ENCODE measurements at places on chromosomes 16 and 17. TPM values are rescaled to one million over a fixed set of nuclear protein-coding genes. Genes with fewer than 3 reads are reported as not detected.

DNA sequence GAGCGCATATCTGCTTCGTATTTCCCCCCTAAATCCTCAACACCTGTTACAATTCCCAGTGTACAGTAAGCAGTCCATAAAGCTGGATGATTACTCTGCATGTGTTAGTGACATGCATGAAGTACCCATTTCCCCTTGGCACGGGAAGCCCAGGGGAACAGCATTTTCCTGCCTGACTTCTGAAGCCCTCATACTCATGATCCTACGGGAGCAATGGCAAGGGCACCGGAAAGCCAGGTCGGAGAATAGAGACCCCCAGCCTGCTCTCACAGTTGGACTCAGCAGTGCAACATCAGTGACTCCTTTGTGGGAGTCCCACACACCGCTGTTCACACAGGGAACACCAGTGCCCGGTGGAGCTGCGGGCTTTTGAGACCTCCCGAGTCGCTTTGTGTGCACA, 336.9 kb downstream of the CDH13 start:
- DNase-seq: no peak
- no peaks in the 10 kb centered on the region for H3K27me3 ChIP-seq
- H3K36me3 ChIP-seq: no peaks in the 10 kb centered on the region
- no peak overlapping the region for H3K4me3 ChIP-seq
- H3K27ac ChIP-seq: no peak overlapping the region
- no peaks in the 10 kb centered on the region for H3K4me1 ChIP-seq

DNA sequence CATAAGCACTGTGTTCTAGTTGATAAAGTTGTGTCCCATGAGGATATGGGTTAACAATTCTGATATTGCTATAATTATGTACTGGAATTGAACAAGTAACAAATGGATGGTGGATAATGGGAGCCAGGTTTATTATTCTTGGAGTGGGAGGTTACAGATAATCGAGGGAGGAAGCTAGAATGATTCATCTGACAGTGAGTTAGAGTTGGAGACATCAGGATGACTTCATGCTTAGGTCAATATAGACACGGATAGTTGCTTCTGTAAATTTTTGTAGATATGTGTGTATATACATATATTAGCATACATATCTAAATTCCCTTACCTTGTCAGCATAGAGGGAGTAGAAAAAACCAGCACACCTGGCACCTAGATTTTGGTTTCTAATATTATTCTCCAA, 293.4 kb downstream of the SHISA9 start:
- H3K4me3 ChIP-seq: no peak overlapping the region
- no peaks in the 10 kb centered on the region for H3K4me1 ChIP-seq
- H3K27ac ChIP-seq: no peak overlapping the region
- H3K27me3 ChIP-seq: no peaks in the 10 kb centered on the region
- no peaks in the 10 kb centered on the region for H3K36me3 ChIP-seq

GRCh38 chr17:69065113-69065512, 4.4 kb upstream of the ABCA9 start:
- no peak for DNase-seq
- H3K36me3 ChIP-seq: no peaks in the 10 kb centered on the region
- peaks cover 11% of the 10 kb centered on the region for H3K4me1 ChIP-seq
- H3K27ac ChIP-seq: no peak overlapping the region

- no peak for DNase-seq
- H3K27ac ChIP-seq: no peak overlapping the region
- no peak overlapping the region for H3K4me3 ChIP-seq
- H3K27me3 ChIP-seq: no peaks in the 10 kb centered on the region
- H3K36me3 ChIP-seq: no peaks in the 10 kb centered on the region
- H3K4me1 ChIP-seq: peaks cover 4% of the 10 kb centered on the region
These were observed 37.0 kb downstream of the PITPNC1 start for GRCh38 chr17:67414130-67414529.

DNA sequence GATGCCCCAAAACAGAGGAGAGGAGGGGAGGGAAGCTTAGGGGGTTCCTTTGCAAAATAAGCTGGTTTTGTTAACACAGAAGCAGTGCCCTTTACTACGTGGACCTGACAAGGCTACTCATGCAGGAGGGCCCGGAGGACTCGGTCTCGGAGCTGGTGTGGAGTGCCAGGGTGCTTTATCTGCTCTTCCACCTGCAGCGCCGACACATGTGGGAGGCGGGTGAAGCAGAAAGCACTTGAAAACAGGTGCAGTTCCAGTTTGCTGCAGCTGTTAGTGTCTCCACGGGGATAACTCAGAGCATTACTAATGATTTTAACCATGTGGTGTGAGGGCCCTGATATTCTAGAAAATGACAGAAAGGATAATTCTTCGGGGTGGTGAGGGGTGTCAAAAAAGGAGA, 35.0 kb upstream of the MNT start:
- no peaks in the 10 kb centered on the region for H3K4me1 ChIP-seq
- H3K36me3 ChIP-seq: no peaks in the 10 kb centered on the region
- H3K4me3 ChIP-seq: no peak overlapping the region

DNA sequence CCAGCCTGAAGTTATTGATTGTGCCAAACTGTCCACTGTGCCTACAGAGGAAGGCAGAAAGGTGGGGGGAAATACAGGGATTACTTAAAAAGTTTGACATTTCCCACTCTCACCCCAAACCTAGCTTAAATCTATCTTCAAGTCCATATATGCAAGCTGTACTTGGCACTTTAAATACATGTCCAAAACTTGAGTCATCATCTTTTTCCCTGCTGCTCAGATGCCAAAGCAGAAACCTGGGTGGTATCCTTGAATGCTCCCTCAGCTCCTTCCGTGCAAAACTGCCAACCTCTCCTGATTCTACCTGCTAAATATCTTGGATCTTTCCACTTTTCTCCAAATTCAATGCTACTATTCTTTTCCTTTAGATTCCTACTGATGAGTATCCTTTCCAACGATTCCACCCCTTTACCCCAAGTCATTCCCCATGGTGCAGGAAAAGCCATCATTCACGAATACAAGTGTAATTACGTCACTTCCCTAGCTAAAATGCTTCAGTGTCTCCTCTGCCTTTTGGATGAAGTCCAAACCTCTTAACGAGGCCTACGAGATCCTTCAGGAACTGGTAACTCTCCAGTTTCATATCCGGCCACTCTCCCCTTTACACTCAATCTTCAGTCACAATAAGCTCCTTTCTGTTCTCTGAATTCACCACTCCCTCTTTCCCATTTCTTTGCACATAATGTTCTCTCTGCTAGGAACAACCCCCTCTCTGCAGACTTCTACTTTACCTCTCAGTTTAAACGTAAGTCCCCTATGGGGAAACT, 9.3 kb downstream of the BECN1 start:
- peak overlapping the region; percentile 28 for H3K27ac ChIP-seq
- peak; percentile 75 for DNase-seq
- H3K36me3 ChIP-seq: peaks cover 99% of the 10 kb centered on the region
- H3K4me3 ChIP-seq: no peak overlapping the region
- H3K4me1 ChIP-seq: no peaks in the 10 kb centered on the region

The SLC12A3 gene
- total RNA-seq: not detected

DNA sequence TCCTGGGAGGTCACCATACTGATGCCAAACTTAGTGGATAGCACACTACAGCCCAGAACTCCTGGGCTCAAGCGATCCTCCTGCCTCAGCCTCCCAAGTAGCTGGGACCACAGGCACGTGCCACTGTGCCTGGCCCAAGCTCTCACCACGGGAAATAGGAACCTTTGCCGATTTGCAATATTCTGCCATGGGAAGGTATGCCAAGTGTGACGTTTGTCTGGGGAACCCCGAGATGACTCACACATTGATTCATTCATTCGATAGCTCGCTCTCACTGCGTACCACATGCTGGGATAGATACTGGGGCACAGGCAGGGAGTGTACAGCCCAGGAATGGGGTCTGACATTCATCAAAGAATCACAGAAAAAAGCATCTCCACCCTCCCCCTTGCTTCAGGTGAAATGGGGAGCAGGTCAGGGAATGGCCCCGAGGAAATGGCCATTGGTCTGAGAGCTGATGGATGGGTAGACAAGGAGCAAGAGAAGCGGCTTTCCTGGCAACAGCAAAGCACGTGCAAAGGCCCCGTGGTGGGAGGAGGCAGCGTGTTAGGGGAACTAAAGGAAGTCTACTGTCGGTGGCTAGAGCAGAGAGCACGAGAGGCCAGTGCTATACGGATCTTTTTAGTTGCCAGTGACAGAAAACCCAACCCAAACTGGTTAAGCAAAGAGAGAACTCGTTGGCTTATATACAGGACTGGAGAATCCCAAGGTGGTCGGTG, 44.1 kb downstream of the DNAH17 start:
- DNase-seq: no peak
- H3K27me3 ChIP-seq: no peaks in the 10 kb centered on the region
- no peaks in the 10 kb centered on the region for H3K36me3 ChIP-seq
- H3K4me3 ChIP-seq: no peak overlapping the region
- H3K4me1 ChIP-seq: no peaks in the 10 kb centered on the region

DNA sequence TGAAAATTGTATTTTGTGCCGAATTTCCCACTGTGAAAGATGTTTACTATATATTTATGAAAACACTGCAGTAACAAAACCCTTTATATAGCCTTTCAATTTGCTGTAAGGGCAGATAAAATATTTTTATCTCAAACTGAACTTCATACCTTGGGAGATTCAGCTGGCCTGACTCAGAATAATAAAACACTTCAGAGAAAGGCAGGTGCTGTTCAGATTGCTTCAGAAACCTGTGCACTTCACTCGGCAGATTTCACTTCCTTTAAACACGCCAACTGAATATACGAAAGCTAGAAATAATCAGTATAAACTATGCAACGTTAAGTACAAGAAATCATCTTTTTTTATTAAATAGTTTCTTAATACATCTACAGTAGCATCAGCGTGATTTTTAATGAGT, 839.1 kb upstream of the RBFOX1 start:
- DNase-seq: no peak
- no peaks in the 10 kb centered on the region for H3K27me3 ChIP-seq
- no peaks in the 10 kb centered on the region for H3K4me1 ChIP-seq
- H3K27ac ChIP-seq: no peak overlapping the region
- H3K36me3 ChIP-seq: no peaks in the 10 kb centered on the region

The IRX5 gene
- 12.8 TPM for total RNA-seq

DNA sequence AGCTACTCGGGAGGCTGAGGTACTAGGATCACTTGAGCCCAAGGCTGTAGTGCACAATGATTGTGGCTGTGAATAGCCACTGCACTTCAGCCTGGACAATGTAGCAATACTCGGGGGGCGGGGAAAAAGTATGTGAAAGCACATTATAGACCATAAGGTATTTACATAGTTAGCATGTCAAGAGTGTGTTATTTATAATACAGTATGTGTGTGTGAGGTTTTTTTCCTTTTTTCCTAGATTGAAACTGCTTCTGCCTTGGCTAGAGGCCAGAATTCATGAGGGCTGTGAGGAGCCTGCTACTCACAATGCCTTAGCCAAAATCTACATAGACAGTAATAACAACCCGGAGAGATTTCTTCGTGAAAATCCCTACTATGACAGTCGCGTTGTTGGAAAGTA, 30.5 kb downstream of the PTRH2 start:
- no peak overlapping the region for H3K4me3 ChIP-seq
- peak; percentile 2 for DNase-seq
- no peaks in the 10 kb centered on the region for H3K27me3 ChIP-seq
- H3K27ac ChIP-seq: no peak overlapping the region

The FBXO39 gene
- not detected for total RNA-seq

The SLC4A1 gene
- 0.58 TPM for total RNA-seq

GRCh38 chr17:18158022-18158600, 25.5 kb upstream of the ALKBH5 start:
- no peaks in the 10 kb centered on the region for H3K36me3 ChIP-seq
- H3K27ac ChIP-seq: peak overlapping the region; percentile 64
- H3K27me3 ChIP-seq: no peaks in the 10 kb centered on the region
- peaks cover 1% of the 10 kb centered on the region for H3K4me1 ChIP-seq
- peak; percentile 92 for DNase-seq
- peak overlapping the region; percentile 37 for H3K4me3 ChIP-seq

The KRT23 gene
- total RNA-seq: 0.35 TPM

DNA sequence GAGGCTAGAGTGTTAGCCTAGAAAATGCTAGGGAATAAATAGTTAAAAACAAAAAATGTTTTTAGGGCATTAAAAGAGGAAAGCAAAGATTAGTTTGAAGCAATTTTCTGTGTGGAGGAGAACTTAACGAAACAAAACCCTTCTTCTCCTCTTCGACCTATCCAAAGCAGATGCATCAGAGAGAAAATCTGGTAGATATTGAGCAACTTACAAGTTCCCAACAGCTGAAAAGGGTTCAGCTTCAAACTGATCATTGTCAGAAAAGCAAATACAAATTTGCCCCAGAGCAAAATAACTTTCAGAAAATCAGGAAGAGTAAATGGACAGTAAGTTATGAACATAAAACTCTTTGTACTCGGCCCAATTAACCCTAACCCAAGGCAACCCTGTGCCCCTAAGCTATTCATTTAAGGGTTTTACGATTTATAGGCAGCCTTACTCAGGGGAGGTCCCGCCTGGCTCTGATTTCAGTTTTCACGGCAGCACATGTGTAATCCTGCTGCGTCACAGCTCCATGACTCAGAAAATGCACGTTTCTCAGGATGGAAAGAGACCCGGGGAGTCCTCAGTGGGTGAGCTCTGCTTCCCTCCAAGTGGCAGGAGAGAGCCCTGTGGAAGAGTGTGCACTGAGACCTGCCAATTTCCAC, 405.7 kb upstream of the SALL1 start:
- H3K4me1 ChIP-seq: no peaks in the 10 kb centered on the region
- DNase-seq: no peak
- no peak overlapping the region for H3K4me3 ChIP-seq
- H3K27ac ChIP-seq: no peak overlapping the region
- no peaks in the 10 kb centered on the region for H3K27me3 ChIP-seq
- H3K36me3 ChIP-seq: no peaks in the 10 kb centered on the region

DNA sequence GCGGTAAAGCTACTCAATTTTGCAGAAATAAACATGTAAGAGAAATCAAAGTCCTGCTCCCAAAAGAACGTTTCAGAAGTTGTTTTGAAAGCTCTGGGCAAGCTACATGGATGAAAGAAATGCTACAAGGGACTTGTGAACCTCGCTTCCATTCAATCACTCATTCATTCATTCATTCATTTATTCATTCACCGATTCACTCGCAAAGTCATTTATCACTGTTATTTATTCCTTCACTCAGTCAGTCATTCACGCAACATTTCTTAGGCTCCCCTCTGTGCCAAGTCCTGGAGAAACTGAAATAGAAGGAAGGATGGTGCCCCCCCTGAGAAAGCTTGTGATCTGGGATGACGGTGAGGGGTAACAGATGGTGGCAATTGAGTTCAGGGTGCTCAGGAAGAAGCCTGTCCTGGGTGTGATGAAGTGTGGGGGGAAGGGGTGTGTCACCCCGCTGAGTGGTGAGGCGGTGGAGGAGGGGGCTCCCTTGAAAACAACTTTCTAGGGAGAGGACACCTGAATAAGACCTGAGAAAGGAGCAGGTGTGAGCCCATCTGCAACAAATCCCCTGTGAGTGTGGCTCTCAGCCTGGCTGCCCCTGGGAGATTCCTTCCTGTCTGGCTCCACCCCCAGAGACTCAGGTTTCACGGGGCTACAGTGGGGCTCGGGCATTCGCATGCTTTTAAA, 36.3 kb upstream of the PRSS54 start:
- DNase-seq: no peak
- no peaks in the 10 kb centered on the region for H3K27me3 ChIP-seq
- H3K36me3 ChIP-seq: no peaks in the 10 kb centered on the region
- no peaks in the 10 kb centered on the region for H3K4me1 ChIP-seq

All from left lung (tissue), 14 donors.